ENCODE measurements at places on chromosomes 1 and 21.
A peak's percentile ranks its signal among the peaks of the same experiment; 100 is the strongest.

DNA sequence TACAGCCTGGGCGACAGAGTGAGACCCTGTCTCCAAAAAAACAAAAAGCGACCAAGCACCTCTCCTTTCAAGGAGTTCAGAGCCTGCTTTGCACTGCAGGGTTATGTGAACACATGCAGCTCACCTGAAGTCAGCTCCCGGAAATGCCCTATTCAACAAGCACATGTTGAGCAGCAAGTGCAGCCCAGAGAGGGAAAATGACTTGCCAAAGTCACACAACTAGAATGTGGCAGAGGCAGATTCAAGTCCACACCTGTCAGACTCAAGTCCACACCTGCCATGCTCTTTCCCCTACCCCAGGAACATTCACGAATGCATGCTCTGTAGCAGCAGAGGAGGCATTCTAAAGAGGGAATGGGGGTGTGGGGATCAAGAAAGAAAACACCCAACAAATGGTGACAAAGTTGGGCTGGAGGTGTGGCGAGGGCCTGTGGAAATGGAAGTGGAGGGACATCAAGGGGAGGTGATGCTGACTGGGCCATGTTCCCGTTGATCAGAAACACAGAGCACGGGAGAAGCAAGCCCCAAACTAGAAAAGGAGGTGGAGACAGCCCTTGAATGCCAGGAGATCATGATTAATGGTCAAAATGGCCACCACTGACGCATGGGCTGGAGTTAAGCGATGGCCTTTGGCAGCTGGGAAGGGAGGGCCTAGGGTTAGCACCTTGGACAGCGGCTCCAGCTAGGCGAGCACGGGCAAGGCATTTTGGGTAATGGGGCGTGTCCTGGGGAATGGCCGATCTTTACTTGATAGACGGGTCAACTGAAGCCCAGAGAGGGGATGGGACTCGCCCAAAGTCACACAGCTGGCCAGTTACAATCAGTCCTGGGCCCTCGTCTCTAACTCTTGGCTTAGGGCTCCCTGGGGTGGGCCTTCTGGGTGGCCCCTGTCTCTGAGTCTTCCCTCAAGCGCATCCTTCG, 21.5 kb downstream of the RAP1GAP start:
- peak; percentile 57 for DNase-seq

- no peak for DNase-seq
Observed at GRCh38 chr1:231062500-231063270, 22.6 kb upstream of the FAM89A start.

- no peak for DNase-seq
Observed at GRCh38 chr1:5329068-5329739, 663.0 kb downstream of the NPHP4 start.

- DNase-seq, result no peak
Observed at GRCh38 chr1:21696931-21697330, 27.8 kb upstream of the RAP1GAP start.

GRCh38 chr1:10709165-10709564, 87.3 kb downstream of the CASZ1 start:
- no peak for DNase-seq

DNA sequence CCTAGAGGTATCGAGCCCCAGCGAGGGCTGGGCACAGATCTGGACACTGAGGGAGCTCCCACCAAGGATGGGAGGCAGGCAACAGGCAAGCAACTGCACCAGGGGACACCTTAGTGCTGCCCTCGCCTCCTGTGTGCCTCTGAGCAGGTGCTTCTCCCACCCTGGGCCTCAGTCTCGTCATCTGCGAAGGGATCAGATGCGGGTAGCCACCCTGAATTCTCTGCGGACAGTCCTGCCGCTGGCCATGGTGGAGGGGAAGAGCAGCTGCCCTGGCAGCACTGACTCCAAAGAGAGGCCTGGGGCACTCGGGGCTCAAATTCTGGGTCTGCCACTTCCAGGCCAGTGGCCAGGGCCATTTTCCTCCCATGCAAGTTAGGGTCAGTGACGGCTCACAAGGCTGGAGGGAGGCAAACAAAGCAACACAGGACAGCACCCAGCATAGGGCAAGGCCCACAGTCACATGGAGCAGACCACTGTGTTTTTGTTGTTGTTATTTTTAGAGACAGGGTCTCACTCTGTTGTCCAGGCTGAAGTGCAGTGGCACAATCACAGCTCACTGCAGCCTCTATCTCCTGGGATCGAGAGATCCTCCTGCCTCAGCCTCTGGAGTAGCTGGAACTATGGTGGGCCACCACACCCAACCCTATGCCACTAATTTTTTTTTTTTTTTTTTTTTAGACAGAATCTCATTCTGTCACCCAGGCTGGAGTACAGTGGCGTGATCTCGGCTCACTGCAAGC, 7.1 kb upstream of the SDC3 start:
- no peak for DNase-seq

GRCh38 chr21:42566524-42567213, 53.0 kb downstream of the SLC37A1 start:
- no peak for DNase-seq

GRCh38 chr1:35726450-35727433, 8.1 kb upstream of the C1orf216 start:
- DNase-seq, result peak; percentile 2

DNA sequence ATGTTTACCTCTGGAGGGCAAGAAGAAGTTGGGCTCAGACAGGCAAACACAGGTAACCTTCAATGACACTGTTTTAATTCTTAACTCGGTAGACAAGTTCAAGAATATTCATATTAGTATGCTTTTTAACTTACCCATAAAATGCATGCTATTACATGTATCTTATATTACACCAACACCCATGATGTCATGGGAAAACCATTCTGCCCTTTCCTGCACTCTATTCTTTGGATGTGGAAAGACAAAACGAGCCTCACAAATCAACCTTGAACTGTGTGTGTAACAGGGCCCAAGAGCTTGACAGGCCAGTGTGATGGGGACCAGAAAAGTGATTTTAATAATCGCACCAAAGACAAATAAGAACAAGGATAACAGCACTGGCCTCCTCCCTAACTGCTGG, 22.6 kb upstream of the RAP1GAP start:
- DNase-seq, result no peak

DNA sequence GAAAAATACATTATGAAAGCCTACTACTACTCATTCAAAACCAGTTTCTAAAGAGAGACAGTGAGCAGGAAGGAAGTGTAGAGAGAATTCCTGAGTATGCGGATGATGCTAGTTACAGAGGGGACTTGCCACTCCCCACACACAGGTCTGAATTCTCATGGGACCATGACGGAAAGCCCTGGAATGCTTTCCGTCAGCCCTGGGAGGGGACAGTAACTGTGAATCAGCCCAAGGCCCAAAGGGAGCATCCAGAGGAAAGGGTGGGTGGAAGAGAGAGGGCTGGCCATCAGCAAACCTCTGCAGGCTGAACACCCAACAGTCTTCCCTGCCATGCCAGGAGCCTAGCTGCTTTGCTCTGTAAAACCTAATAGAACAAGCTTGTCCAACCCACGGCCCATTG, 36.4 kb downstream of the RCSD1 start:
- DNase-seq, result peak; percentile 1

DNA sequence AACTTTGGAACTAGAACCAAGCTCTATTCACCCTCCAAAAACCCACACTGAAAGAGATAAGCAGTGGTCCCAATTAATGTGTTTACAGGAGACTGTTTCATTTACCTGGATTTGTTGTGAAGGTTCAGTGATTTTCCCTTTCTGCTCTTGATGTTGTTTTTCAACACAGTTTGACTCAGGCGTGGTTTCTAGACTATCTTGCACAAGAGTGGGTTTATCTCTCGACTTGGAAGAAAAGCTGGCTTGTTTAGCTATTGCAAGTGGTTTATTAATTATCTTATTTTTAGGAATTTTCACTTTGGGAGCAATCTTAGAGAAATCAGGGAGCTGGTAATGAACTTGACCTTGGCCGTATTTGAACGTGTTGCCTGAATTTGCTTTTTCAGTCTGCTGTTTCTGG, 5.3 kb downstream of the AKNAD1 start:
- DNase-seq, result no peak

DNA sequence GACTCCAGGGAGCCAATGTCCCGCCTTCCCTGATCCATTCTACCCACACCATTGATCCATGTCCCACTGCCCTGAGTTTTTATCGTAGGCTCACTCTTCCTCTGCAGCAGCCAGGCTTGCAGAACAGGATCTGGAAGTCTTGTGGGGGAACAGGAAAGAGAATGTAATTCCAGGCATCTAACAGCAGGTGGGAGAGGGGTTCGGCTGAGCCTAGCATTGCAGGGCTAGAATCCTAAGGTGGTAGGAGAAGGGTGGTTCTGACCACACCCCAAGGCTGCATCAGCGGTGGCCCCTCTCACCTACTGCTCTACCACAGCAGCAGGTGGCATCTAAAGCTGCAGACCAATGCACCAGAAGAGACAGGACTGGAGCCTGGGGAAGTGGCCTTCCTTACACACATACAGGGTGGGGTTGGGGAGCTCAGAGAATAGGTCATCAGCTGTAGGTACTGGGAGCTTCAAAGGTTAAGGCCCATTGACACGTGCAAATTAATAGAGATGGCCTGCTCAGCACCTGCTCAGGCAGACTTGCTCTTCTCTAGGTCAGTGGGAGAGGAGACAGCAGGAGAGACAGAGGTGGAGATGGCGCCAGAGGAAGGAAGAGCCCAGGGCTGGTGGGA, 20.5 kb downstream of the KNCN start:
- DNase-seq, result no peak

DNA sequence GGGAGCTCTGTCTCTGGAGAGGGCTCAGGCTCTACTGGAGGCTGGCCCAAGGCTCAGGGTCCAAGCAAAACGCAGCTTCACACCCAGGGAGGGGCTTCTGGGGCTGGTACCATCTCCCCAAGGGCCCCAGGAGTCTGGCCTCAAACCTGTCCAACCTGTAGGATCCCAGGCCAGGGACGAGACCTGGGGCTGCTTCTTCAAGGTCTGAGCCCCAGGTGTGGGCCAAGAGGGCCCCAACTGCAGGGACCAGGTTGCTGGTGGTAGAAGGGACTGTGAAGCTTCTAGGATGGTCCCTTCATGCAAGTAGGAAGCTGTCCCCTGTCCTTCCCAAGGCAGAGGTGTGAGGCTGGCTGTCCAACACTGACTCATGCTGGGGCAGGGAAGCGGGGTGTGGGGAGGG, 7.8 kb upstream of the MMEL1 start:
- DNase-seq, result no peak

DNA sequence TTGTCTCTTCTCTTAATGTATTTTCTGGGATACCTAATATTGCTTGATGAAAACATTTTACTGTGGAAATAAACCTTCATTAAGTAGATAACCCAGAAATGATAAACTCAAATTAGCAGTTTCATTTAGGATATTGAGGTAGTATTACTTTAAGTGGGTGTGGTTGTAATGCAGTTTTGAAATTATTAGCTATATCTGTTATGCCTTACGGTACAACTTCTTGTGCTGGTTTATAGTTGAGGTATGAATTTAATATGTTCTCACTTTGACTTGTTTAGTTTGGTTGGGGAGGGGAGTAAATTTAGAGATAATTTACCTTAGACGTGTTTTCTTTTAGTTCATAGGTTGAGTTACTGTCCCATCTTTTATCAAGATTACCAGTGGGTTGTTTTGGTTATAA, 111.0 kb downstream of the POU2F1 start:
- DNase-seq, result no peak

DNA sequence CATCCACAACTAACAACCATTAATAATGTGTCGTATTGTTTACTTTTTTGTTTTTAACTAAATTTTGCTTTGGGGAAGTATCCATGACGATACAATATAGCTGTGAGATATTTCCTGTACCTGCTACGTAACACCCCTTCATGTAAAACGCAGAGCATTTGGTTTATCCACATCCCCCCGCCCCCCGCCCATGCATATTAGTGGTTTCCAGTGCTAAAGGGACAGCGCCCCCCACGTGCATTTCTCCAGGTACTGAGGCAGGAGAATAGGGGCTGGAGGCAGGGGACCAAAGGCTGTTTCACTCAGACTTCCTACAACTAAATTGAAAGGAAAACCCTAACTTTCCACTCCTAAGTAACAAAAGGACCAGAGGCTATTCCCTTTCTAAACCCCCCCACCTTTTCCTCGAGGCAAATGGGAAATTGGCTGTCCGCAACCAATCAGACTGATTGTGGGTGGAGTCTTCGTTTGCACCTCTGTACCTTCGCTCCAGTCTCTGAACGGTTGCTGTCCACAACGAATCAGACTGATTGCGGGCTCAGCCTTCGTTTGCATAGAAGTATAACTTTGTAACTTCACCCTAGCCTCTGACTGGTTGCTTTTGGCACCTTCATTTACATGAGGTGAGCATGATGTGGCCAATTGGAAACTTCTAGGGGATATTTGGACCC, 12.2 kb upstream of the RIPK4 start:
- DNase-seq, result no peak

GRCh38 chr1:155253208-155253607, 2.1 kb downstream of the ENTREP3 start:
- DNase-seq, result no peak

DNA sequence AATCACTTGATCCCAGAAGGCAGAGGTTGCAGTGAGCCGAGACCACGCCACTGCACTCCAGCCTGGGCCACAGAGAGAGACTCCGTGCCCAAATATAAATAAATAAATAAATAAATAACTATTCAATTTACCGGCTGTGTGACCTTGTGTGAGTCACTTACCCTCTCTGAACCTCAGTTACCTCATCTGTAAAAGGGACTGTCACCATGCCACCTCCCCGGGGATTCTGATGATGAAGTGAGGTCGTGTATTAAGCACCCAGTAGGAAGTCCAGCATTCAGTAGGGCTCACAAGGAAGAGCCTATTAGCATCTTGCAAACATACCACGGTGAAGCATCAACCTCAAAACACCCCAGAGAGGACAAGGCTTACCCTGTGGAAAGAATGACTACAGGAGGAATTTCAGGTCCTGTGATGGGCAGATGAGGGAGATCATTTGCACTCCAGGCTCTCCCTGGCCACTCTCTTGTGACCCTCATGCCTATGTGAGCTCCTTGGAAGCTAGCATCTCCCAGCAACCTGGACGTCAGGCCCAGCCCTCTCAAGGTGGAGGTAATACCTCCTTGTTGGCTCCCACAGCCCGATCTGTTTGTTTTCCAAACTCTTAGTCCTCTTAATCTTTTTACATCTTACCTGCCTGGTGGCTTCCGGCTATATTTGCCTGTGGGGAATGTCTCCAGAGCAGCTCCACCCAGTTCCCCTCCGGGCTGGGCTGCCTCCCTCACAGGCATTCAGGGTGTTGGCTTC, 7.6 kb upstream of the C1QA start:
- no peak for DNase-seq

GRCh38 chr1:244768804-244769203, 66.7 kb upstream of the COX20 start:
- DNase-seq, result no peak

GRCh38 chr1:111980686-111981085, 8.8 kb downstream of the KCND3 start:
- no peak for DNase-seq

- peak; percentile 32 for DNase-seq
Observed at GRCh38 chr1:93977598-93977945, 68.3 kb upstream of the GCLM start.

DNA sequence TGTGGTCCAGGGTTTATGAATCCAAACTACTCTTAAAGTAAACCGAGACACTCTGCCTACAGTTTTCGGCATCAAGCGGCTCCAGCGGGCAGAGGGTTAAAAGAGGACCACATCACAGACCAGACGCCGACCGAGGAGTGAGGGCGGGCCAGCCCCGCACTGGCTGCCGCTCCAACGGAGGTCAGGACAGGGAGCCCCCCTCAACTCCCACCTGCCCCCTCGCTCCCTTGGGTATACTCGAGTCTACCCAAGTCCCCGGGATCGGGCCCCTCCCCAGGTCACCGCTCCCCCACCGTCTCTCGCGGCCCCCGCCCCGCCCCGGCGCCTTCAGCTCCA, 312 bp downstream of the ARNT start:
- DNase-seq, result no peak

GRCh38 chr21:44880405-44881197, 7.1 kb upstream of the PTTG1IP start:
- DNase-seq, result no peak

GRCh38 chr1:33576821-33577599, 104.6 kb downstream of the ZSCAN20 start:
- no peak for DNase-seq

All from kidney glomerular epithelial cell (primary cell).